ENCODE measurements at places on chromosomes 5 and 9.

DNA sequence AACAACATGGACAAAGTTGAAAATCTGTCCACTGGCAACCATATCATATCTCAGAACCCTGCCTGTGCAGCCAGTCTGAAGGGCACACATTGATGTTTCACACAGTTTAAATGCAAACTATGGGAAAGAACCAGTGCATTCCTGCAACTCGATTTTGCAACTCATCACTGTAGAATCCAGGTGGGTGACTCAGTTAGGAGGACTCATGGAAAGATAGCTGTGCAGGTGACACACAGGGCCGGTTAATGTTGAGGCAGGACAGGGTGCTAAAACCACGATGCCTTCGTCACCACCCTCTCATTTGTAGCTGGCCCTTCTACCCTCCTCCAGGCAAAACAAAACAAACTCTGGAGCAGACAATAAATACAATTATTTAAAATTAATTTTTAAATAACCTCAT lies 62.8 kb downstream of the TLE1 start:
- peaks cover 49% of the 10 kb centered on the region for H3K36me3 ChIP-seq
- no peaks in the 10 kb centered on the region for H3K27me3 ChIP-seq
- no peaks in the 10 kb centered on the region for H3K4me1 ChIP-seq
- no peak overlapping the region for H3K4me3 ChIP-seq

DNA sequence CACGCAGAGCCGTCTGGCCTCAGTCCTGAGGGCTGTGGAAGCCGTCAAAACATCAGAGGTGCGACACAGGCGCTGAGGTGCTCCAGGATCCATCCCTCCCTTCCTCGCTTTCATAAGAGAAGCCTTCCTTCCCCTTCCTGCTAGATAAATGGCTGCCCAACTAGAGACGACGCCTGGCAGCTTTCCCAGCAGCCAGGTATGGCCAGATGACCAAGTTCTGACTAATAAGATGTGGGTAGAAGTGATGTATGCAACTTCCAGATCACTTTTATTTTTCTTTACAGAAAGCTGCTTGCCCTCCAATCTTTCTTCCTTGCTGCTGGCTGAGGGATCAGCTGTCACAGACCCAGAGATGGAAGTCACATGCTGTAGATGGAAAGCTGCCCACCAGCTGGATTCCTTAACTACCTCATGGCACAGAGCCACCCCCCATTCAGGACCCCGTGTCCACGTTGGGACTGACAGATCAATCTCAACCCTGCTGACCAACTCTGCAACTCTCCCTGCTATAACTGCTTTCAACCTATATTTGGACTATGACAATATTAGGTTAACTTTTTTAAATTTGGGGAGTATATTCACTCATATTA lies 8.8 kb downstream of the MAPK9 start:
- no peak overlapping the region for H3K4me3 ChIP-seq
- DNase-seq = no peak
- H3K36me3 ChIP-seq = peaks cover 79% of the 10 kb centered on the region
- H3K27ac ChIP-seq = no peak overlapping the region
- no peaks in the 10 kb centered on the region for H3K4me1 ChIP-seq

GRCh38 chr5:154390096-154390495 lies 55.7 kb upstream of the SAP30L start:
- no peak overlapping the region for H3K27ac ChIP-seq
- no peaks in the 10 kb centered on the region for H3K4me1 ChIP-seq
- no peaks in the 10 kb centered on the region for H3K36me3 ChIP-seq
- no peak for DNase-seq
- H3K4me3 ChIP-seq = no peak overlapping the region

DNA sequence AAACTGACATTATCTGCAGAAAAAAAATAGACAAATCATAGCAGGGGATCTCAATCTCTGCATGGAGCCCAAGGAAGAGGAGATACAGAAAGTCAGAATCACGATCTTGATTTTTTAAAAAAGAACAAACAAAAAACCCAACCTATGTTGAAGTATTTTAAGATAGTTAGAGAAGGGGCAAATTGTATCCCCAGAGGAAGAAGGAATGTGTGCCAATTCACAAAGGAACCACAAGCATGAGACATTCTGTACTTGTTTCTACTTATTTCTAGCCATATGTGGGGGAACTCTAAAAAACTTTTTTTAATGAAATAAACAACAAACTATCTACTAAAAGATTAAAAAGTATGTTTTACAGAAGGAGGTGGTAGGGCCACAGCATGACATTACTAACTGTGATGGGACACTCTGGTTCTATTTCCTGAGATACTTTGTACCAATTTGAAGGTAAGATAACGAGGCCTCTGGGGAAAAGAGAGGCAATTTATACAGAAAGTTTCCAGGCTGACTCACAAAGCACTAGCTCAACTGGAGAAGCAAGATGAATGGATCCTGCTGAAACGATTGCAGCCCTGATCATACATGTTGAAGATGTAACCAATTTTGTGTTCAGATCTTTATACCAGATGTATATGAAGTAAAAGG lies 22.5 kb downstream of the RANBP3L start:
- no peaks in the 10 kb centered on the region for H3K36me3 ChIP-seq
- no peak for DNase-seq
- no peaks in the 10 kb centered on the region for H3K27me3 ChIP-seq
- peaks cover 2% of the 10 kb centered on the region for H3K4me1 ChIP-seq
- no peak overlapping the region for H3K4me3 ChIP-seq

DNA sequence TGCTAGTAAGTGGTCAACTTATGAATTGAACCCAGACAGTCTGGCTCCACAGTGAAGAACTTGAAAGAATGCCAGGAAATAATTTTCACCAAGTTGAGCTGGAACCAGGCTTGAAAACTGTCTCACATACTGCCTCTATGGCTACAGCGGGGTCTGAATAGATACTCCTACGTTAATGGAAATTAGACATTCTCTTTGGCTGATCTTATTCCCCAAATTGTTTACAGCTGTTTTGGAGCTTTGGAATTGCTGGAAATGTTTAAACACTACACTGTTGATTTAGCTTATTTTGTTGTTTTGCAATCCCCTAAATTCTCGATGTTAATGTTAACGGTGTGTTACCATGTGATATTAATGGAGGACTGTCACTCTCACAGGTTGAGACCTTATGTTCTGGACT lies 146.4 kb downstream of the FBXL7 start:
- H3K36me3 ChIP-seq = no peaks in the 10 kb centered on the region
- DNase-seq = no peak
- no peak overlapping the region for H3K4me3 ChIP-seq
- H3K27ac ChIP-seq = no peak overlapping the region
- no peaks in the 10 kb centered on the region for H3K27me3 ChIP-seq

DNA sequence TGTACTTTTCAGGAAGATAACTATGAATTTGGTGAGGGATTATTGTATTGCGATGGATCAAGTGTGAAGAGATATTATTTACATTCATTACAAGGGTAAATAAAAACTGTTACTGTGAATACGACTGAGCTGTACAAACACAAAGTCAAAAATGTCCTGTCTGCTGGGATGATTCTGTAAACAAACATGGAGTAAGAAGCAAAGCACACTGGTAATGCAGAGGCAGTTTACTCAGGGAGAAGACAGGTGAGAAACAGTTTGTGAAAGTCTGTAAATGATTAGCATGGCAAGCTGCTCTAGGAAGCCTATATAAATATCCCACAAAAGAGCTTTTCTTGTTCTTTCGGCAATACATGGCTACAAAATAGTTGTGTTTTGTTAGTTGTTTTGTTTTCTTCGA lies 115.4 kb upstream of the GNA14 start:
- no peaks in the 10 kb centered on the region for H3K27me3 ChIP-seq
- H3K36me3 ChIP-seq = peaks cover 4% of the 10 kb centered on the region
- H3K4me1 ChIP-seq = no peaks in the 10 kb centered on the region
- no peak overlapping the region for H3K4me3 ChIP-seq
- DNase-seq = no peak
- H3K27ac ChIP-seq = no peak overlapping the region
